ENCODE measurements at places on chromosomes 2 and 18. TPM values are rescaled to one million over a fixed set of nuclear protein-coding genes. Genes with fewer than 3 reads are reported as not detected.

DNA sequence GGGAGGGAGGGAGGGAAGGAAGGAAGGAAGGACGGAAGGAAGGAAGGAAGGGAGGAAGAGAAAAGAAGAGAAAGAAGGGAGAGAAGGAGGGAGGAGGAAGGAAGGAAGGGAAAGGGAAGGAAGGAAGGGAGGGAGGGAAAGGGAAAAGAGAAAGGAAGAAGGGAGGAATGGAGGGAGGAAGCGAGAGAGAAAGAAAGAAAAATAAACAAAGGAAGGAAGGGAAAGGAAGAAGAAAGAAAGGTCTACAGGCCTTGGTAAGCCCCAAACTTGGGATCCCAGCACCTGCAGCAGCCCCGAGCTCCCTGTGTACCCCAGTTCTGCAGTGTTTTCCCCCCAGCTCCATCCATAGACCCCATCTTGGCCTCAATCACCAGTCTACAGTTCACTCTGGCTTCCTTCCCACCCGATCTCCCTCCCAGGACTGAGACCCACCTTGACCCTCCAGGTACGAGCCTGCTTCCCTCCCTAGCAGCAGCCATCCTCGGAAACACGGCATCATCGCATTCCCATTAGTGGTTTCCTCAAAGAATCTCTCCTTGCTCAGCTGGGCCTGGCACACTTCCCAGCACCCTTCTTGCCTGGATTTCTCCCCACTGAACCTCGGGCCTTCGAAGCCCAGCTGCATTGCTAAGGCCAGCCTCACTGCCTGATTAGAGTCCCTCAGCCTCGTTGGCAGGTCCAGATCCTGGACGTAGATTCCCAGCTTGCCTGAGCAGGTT, 46.1 kb upstream of the SH3BP4 start:
- H3K4me3 ChIP-seq: no peak overlapping the region
- H3K36me3 ChIP-seq: no peaks in the 10 kb centered on the region
- DNase-seq: no peak
- H3K27me3 ChIP-seq: no peaks in the 10 kb centered on the region
- H3K4me1 ChIP-seq: no peaks in the 10 kb centered on the region

- H3K27me3 ChIP-seq: no peaks in the 10 kb centered on the region
- H3K4me1 ChIP-seq: peaks cover 30% of the 10 kb centered on the region
- H3K27ac ChIP-seq: no peak overlapping the region
- DNase-seq: no peak
These were observed 326.1 kb downstream of the PARD3B start for GRCh38 chr2:204871231-204871953.

GRCh38 chr18:73556904-73557303, 590.7 kb downstream of the FBXO15 start:
- DNase-seq: no peak
- H3K27ac ChIP-seq: no peak overlapping the region

Gene GPD2
- 29.1 TPM for total RNA-seq

Gene CAPN14
- total RNA-seq: 0.10 TPM

GRCh38 chr18:61666876-61667590, 225.8 kb downstream of the RNF152 start:
- no peak overlapping the region for H3K4me3 ChIP-seq
- peaks cover 42% of the 10 kb centered on the region for H3K4me1 ChIP-seq

GRCh38 chr2:233289648-233290047, 18.0 kb upstream of the SAG start:
- H3K27me3 ChIP-seq: no peaks in the 10 kb centered on the region
- peaks cover 60% of the 10 kb centered on the region for H3K36me3 ChIP-seq
- DNase-seq: no peak
- H3K4me3 ChIP-seq: no peak overlapping the region
- H3K27ac ChIP-seq: no peak overlapping the region

Gene VAMP8
- 2.4 TPM for total RNA-seq

Gene ATG4B
- total RNA-seq: 57.2 TPM

GRCh38 chr2:50309503-50309902, 722.4 kb downstream of the NRXN1 start:
- no peak overlapping the region for H3K27ac ChIP-seq
- DNase-seq: no peak
- H3K36me3 ChIP-seq: no peaks in the 10 kb centered on the region
- H3K4me3 ChIP-seq: no peak overlapping the region
